ENCODE measurements at places on chromosomes 16 and 17.

- DNase-seq = no peak
These were observed 88.9 kb downstream of the RBFOX1 start for GRCh38 chr16:7421578-7421977.

DNA sequence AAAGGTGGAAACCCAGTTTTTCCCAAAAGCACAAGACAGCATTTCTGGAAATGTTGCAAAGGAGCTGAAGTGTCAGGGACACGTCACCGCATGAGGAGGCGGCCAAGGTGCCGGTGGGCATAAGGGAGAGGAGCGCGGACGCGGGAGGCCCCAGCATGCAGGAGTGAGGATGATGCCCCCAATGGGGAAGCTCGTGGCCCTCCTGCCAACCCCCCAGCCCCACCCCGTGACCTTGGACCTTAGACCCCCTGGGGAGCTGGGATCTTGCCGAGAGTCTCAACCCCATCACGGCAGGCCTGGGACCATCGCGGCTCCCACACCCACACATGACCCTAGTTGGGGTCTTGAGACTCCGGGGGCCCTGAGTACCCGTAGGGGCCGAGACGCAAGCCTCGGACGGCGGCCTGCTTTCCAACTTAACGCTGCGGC, 119.4 kb upstream of the METRNL start:
- DNase-seq = no peak

DNA sequence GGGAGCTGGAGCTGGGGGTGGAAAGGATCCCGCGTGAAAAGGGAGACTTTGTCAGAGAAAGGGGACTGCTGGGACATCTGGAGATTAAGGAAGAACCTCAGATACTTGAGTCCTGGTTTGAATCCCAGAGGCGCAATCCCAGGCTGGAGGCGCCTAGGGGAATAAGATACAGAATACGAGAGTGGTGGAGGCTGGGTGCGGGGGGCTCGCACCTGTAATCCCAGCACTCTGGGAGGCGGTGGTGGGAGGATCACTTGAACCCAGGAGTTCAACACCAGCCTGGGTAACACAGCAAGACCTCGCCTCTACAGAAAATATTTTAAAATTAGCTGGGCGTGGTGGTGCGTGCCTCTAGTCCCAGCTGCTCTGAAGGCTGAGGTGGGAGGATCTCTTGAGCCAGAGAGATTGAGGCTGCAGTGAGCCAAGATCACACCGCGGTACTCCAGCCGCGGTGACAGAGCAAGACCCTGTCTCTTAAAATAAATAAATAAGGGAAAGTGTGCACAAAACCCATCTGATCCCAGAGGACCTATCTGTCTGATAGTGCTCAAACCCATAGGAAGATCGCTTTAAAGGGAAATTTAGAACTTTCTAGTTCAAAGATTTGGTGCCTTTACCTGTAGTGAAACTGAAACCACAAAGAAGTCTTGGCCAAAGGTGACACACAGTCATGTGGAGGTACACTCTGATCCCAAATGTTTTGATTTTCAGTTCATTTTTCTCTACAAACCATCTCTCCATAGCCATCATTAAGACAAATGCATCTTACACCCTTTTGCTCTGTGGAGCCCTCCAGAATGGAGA, 617 bp upstream of the SCRN2 start:
- DNase-seq = no peak

DNA sequence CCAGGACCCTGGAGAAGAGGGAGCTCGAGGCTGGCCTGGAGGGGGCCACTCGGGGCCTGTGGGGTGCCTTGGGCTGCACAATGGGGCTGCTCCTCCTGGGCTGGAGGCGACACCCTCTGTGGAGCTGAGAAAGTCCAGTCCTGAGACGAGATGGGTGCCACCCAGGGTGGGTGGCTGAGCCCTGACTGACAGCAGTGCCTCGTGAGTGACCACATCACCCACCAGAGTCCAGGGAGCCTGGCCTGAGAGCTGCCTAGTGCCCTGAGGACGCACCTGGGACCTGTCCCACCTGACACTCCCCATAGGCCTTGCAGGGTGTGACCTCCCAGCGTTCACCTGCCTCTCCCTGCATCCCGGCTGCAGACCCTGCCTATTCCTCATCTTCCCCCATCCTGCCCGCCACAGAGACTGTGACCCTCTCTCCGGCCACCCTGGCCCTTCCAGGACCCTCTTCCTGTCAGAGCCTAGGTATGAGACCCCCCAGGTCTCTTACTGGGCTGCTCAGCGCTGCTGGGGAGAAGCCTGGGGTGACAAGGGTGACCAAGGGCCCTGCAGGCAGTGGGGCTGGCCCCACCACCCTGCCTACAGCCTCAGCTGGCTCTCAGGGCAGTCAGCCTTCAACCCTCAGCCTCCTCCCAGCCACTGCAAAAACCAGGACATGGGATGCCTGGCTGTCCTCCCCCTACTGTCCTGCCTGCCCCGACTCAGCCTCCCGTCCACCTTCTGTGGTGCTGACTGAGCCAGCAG, 41.2 kb downstream of the TNFRSF13B start:
- DNase-seq = no peak

DNA sequence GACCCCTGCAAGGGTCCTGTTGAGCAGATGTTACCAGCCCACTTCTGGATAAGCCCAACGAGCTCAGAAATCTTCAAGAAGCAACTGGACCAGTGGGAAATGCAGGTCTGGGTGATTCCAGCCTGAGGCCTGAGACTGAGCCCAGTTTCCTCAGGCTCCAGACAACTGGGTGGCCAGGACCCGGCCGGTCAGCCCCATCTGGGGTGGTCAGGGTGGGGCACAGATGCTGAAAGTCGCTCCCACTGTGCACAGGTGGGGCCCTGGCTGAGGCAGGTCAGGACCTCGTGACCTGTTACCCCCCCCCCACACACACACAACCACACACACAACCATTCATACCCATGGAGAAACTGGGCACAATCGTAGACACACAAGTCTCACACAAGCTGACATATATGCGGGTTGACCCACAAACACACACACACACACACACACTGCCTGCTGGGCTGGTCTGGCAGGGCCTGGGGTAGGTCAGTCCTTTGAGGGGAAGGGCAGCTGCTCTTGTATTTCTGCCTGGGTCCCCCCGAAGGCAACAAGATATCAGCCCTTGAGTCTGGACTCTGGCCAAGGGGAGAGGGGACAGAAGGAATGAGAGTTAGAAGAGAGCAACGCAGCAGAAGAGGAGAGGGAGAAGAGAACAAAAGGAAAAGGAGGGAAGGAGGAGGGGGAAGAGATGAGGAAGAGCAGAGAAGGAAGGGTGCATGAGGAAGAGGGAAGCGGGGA, 99.0 kb upstream of the CDH5 start:
- no peak for DNase-seq

DNA sequence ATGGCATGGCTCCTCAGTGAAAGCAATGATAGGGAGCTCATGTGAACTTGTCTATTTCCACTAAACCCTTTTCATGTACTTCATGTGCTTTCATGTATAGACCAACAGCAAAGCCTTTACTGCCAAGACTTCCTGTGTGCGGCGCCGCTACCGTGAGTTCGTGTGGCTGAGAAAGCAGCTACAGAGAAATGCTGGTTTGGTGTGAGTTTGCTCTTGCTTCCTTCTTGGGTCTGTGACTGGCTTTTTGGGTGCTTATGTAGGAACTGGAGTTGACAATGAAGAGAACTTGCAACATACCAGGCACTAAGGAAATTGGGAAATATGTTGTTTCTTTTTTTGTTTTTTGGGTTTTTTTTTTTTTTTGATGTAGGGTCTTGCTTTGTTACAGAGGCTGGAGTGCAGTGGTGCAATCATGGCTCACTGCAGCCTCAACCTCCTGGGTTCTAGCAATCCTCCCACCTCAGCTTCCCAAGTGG, 5.7 kb downstream of the SNX11 start:
- peak; percentile 74 for DNase-seq

DNA sequence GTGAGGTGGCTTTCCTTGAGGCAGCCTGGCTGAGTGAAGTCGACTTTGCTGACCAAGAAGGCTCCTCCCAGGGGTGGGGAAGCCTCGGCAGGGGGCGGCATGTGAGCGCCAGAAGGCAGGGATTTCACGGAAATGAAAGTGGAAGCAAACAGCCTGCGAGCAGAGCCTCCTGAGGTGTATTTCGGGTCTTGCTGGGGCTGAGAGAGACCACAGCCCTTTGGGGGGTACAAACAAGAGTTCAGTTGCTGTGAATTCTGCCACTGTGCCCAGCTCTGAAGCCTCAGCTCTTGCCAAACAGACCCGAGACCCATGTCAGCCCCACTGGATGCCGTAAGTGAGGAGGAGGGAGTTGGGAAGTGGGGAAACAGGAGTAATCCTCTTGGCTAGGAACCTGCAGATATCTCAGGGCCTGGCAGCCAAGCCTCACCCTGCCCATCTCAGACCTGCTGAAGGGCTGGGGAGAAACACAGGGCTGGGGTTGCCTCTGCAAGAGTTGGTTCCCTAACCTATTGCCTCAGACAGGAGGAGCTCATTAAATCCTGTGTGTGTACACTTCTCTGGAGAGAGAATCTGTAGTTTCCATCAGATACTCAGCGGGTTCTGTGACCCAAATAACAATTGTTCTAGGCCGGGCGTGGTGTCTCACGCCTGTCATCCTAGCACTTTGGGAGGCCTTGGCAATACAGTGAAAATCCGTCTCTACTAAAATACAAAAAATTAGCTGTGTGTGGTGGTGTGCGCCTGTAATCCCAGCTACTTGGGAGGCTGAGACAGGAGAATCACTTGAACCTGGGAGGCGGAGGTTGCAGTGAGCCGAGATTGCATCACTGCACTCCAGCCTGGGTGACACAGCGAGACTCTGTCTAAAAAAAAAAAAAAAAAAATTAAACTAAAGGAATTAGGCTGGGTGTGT, at the start of gene IFI35:
Gene IFI35 (plus strand): TSS at position 146 of the 913 bp plus-strand sequence. CDS start 164 bp downstream, at position 310.
- DNase-seq = peak; percentile 90

DNA sequence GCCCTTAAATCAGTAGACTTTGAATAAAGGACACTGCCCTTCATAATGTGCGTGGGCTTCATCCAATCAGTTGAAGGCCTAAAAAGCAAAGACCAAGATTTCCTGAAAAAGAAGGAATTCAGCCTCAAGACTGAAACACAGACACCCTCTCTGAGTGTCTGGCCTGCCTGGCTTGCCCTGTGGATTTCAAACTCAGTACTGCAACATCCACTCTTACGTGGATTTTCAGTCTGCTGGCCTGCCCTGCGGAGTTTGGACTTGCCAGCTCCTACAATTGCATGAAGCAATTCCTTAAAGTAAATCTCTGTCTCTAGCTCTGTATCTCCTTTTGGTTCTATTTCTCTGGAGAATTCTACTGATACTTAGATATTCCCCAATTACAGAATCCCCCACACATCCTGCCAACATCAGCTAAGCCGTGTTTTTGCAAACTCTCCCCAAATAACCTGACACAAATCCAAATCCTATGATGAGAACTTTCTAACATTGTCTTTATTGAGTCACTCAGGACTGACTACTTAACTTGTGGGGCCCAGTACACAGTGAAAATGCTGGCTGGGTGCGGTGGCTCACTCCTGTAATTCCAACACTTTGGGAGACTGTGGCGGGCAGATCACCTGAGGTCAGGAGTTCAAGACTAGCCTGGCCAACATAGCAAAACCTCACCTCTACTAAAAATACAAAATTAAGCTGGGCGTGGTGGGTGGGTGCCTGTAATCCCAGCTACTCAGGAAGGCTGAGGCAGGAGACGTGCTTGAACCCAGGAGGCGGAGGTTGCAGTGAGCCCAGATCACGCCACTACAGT, 7.2 kb upstream of the TNFRSF17 start:
- DNase-seq = no peak

DNA sequence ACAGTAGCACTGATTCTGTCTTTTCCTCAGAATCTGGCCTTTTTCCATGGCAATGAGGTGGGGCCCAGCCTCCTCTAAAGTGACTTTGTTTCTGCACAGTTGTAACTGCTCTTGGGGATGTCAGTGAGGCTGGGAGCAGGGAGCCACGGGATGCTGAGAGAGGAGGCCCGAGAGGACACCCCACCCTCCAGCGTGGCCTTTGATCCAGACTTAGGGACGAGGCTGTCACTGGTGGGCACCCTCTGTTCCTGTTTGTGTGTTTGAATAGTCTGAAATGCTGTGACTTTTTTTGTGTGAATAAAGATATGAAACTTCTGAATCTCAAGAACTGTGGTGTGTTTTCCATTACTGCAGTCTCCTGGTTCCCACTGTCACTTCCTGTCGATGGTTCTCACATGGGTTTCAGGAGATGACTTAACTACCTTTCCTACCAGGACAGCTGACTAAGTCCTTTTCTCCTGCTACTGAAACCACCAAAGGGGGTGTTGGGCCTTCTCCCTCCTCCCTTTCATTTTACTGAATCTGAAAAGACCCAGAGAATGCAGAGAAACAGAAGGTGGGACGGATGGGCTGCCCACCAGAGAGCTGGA, 18.6 kb downstream of the KCTD2 start:
- no peak for DNase-seq

GRCh38 chr16:21959050-21959449, 5.9 kb downstream of the UQCRC2 start:
- DNase-seq = no peak

DNA sequence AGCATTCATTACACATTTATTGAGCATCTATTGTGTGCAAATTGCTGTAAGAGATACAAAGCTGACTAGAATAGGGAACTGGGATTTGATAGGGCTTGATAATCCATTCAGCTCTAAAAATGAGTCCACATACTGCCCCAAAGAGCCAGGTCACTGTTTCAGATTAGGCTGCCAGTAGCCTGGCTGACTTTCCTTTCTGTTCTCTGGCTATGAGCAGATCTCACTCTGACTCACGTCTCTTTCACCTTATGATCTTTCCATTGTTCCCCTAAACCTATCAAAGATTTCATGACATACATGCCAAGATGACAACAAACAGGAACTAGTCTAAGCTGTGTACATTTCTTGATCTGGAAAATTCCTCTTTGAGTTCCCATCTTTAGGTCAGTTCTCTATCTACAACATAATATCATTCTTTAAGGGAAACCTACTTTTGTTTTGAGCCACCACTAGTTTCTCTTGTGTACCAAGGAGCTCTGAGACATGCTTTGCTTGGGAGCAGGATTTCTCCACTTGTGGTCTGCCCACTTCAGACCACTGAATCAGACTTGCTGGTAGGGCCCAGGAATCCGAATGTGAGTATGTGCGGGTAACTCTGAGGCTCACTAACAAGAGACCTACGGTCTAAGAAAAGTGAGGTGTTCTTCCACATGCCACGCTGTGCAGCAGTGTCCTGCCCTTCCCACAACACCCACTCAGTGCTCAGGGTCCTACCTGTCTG, 40.9 kb upstream of the ICAM2 start:
- DNase-seq = no peak

DNA sequence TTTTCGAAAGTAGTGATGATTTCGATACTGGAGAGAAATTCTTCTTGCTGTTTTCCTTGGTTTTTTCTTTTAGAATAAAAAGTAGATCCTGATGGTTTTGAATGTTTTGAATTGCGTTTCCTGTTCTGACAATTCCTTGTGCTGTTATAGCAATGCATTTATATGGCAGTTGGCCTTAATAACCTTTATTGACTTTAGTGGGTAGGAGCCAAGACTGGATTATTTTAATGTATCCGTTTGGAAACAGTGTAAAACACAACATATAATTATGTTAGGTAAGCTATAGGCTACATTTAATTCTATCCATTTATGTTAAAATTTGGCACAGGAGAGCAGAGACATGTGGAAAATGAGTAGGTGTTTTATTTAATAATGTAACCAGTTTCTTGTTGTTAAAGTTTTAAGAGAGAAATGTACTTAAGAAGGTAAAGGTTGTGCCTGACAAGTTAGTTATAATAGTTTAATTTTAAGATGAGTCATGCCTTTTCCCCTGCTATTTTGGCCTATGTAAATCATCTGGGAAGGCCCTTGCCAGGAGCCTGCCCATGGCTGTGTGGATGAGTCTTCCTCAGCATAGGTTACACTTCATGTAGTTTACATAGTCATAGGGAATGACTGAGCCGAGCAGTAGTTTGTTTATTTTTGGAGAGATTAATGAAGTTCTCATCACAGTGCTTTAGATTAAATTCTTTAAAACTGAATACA, 189.9 kb downstream of the FTO start:
- DNase-seq = no peak

Measured in CD4-positive, alpha-beta T cell treated with Interleukin-6 for 4 hours (primary cell).